ENCODE measurements at places on chromosomes 5 and 9.

GRCh38 chr9:13962006-13962405, 351.9 kb downstream of the NFIB start:
- DNase-seq, result no peak

- no peak for DNase-seq
These were observed 139.3 kb downstream of the RAPGEF6 start for GRCh38 chr5:131495536-131496399.

- DNase-seq, result no peak
These were observed 201.8 kb upstream of the CDKN2B start for GRCh38 chr9:22210936-22211335.

DNA sequence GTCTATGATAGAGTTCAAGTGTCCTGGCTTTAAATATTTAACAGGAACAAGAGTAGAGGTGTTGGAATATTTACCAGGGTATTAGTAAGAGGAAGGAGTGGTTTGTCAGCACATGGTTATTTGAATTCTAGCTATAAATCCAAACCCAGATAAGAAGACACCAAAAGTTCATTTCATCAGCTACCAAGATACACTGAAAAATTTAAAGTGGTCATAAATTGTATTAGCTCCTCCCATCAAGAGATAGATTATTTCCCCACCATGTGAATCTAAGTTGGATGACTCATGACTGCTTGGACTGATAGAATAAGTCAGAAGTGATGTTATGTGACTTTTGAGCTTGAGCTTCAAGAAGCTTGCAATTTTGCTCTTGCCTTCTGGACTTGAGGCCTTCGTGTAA, 72.1 kb upstream of the GRAMD2B start:
- no peak for DNase-seq

DNA sequence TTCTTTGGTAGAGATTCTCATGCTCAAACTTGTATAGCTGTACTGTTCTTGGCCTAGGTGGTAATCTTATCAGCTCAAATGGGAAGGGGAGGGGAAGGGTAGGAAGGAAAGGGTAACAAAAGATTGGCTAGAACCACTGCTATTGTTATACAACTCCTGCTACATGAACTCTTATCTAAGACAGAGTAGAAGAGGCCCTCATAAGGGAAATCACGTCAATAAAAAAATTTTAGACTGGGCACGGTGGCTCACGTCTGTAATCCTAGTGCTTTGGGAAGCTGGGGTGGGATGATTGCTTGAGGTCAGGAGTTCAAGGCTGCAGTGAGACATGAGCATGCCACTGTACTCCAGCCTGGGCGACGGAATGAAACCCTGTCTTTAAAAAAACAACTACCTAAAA, 15.9 kb downstream of the STOM start:
- DNase-seq, result no peak

DNA sequence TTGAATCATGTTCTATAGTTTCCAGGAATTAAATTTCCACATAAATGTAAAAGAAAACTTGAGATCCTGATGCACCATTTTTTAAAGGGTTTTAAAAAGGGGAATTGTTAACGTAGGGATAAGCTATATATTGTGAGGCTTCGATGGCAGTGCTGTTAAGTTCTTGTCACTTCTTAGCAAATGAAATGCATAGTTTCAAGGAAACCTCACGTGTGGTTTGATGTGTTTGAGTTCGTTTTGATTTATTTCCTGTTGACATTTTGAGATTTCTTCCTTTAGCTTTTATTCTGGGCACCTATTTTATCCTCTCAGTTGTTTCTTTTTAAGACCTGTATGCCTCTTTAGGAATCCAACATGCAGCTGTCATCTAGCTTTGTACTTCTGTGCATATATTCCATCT, 301.0 kb downstream of the DOCK8 start:
- no peak for DNase-seq

- no peak for DNase-seq
These were observed 13.3 kb upstream of the NKD2 start for GRCh38 chr5:995318-995717.

DNA sequence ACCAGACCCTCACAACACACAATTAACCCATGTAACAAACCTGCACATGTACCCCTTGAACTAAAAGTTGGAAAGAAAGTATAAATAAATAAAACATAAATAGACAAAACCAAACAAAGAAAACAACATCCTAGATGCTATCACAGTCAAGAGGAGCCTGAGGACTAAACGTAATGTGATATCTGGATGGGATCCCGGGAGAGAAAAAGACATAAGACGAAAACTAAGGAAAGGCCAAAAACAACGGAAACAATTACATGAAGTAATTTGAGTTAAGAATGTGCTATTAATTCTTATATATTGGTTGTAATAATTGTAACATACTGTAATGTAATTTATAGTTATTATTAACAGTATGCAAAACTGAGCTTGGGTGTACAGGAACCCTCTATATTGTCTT, 793.9 kb downstream of the SEMA5A start:
- no peak for DNase-seq

DNA sequence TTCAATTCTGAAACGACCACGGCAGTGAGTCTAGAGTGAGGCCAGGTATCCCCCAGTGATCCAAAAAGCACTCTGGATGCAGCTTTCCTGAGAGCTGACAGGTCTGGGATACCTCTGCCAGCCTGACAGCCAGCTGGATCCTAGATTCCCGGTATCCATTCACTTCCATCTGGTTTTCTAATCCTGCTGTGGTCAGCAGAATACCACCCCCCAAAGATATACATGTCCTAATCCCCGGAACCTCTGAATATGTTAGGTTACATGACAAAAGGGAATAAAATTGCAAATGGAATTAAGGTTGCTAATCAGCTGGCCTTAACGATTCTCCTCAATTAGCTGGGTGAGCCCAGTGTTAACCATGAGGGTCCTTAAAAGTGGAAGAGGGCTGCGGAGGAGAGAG, 1.4 kb upstream of the ZNF79 start:
- DNase-seq, result no peak

DNA sequence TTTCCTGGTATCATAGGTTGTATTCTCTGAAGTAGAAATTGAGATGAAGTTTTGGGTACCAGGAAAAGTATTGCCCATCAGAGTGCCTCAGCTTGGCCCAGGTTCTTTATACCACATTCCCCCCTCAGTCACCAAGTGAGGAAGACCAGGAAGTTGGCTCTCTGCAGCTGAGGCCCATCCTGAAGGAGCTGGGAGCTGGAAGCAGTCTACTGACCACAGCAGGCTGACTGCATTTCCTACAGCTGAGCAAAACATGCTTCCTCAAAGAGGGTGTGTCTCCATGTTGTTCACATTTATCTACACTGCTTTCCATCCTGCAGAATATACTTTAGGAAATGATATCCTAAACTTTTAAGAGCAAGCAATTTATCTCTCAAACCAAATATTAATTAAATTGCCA, 654.6 kb downstream of the ELAVL2 start:
- no peak for DNase-seq

DNA sequence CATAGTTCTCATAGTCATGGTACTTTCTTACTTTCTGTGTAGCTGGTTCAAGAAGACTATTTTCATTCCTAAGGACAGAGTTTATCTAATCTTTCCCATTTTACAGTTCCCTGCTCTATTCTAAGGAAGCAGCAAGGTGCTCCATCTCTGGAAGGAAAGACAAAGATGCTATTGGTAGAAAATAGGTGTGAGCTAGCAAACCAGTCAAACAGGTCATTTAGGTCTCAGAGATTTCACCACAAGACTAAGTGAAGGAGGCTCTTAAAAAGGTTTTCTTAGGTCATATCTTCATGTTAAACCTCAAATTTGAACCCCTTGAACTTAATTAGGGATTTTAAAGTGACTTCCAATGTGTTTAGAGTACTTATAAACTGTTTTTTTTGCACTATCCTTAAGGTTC, 62.6 kb downstream of the ADAMTSL1 start:
- no peak for DNase-seq

GRCh38 chr9:1049641-1050040, 516 bp upstream of the DMRT2 start:
- no peak for DNase-seq

Data from hippocampal formation (tissue), 2 donors.